KG1 (cell line): ENCODE measurements at places on chromosomes 4 and X.

DNA sequence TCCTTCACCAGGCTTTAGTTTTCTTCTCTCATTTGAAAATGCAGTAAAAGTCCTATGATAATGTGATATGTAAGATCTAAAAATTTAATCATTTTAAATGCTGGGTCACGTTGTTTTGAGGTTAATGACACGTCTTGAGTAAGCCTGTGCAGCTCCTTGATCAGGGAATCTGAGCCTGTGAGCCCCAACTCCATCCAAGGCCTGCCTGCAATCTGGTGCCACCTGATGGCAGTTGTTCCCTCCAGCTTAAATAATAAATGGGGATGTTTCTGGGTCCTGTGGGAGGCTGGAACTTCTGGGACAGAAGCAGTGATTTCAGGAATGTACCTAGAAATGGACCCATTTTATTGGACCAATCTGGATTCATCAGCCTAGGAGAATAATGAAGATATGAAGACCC is 455.4 kb upstream of the ADGRL3 start:
- no peak for DNase-seq

- DNase-seq: no peak
Observed at GRCh38 chrX:83339724-83340123, 168.4 kb upstream of the POU3F4 start.

- no peak for DNase-seq
Observed at GRCh38 chrX:112056886-112057285, 25.7 kb downstream of the TRPC5 start.

GRCh38 chr4:52715255-52715897 is 35.8 kb downstream of the ERVMER34-1 start:
- DNase-seq: no peak

- no peak for DNase-seq
Observed at GRCh38 chrX:103063918-103064434, at the start of gene BEX1. BEX1 (minus strand) TSS chrX:103064171; CDS start chrX:103063274, 897 bp downstream.

GRCh38 chrX:37860721-37861120 is 13.3 kb upstream of the DYNLT3 start:
- no peak for DNase-seq

GRCh38 chrX:2261831-2262667 is 238.7 kb downstream of the DHRSX start:
- DNase-seq: no peak
